ENCODE measurements at places on chromosomes 16 and 17.
A peak's percentile ranks its signal among the peaks of the same experiment; 100 is the strongest.

GRCh38 chr16:5837007-5837670, 739.5 kb upstream of the EEF2KMT start:
- no peak for DNase-seq

DNA sequence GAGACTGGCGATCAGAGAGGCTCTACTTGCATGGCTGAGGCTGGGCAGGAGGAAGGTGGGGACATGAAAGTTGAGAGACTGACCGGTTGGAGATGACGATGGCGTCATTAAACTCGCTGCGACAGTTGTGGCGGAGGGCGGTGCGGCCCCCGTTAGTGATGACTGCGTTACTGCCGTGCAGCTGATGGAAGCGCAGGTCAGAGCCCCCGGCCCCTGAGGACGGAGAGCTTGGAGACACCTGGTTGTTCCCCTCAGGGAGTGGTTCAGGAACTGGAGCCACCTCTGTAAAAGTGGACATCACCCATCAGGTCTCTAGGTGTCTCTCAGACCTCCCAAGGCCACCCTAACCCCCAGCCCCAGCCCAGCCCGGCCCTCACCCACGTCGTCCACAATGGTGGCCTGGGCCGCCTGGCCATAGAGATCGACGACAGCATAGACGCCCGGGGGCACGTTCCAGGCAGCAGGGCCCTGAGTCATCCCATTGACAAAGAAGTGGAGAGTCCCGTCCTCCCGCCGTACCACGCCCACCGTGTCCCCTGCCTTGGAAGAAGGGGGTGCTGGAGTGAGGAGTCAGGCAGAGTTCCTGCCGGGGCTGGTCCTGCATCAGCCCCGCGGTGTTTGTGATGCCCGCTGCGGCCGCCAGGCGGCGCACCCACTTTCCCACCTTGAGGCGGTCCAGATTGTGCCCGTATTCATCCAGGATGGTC, 5.3 kb downstream of the NEURL4 start:
- DNase-seq = peak; percentile 30

- DNase-seq = no peak
Observed at GRCh38 chr17:51056813-51057510, 63.7 kb downstream of the SPAG9 start.

DNA sequence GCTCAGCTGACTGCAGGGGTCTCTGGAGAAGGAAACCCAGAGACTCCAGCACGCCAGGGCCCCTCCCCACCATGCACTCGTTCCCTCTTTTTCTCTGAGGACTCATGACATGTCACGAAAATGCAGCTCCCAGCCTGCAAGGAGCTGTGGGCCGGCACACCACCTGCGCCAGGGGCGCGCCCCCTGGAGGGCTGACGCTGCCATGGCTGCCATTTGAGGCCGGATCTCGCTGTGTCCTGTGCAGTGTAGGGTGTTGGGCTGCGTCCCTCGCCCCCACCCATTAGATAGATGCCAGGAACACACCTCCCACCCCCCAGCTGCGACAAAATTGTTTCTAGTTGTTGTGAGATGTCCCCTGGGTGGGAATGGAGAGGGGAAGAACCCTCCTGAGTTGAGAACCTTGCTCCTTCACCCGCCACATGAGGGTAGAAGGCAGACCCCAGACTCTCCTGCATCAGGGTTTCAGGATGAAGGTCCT, 8.2 kb downstream of the SYNGR2 start:
- peak; percentile 40 for DNase-seq

DNA sequence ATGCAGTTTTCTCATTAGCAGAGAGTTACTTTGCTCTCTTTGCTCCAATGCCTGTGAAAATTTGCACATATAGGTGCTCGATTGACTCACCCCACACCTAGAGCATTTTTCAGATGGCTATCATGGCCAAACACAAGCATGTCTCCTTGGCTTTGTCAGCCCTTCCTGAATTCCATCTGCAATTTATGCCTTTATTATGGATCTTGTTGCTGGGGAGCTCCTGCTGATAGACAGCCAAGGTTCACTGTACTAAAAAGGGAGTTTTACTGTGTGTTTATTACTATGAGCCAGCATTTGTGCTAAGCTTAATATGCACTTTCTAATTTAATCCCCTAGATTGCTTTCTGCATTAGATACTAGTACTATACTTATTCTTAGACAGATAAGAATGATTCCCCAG, 93.3 kb downstream of the TOX3 start:
- DNase-seq = no peak

GRCh38 chr17:72471296-72471695, 350.5 kb downstream of the SOX9 start:
- DNase-seq = no peak

DNA sequence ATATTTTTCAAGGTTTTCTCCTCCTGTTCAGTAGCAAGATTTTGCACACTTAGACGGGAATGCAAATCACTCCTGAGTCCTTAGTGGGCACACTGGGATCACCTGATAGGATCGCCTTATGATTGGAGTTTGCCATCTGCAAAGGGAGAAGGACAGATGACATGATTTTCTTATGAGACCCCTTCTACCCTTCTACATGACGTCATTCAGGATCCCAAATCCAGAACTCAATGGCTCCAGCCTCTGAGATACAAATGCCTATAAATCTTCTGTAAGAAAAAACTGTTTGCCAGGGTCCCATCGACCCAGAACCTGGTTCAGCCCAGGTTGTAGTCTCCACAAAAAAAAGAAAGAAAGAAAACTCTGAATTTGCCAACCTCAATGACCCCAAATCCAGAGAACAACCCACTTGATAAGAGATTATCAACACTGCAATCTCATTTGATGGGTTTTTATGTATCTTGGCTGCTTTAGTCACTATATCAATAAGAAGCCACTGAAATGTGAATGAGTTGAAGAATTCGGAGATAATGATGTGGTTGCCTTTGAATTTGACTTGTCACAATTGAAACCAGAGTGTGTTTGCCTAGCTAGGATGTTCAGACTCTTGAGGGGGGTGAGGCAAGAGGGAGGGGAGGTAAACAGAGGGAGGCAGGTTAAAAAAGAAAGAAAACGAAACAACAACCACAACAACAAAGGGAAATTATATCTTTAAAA, 6.7 kb downstream of the ZNF423 start:
- no peak for DNase-seq

GRCh38 chr17:47660064-47660492, 10.4 kb downstream of the KPNB1 start:
- DNase-seq = no peak

DNA sequence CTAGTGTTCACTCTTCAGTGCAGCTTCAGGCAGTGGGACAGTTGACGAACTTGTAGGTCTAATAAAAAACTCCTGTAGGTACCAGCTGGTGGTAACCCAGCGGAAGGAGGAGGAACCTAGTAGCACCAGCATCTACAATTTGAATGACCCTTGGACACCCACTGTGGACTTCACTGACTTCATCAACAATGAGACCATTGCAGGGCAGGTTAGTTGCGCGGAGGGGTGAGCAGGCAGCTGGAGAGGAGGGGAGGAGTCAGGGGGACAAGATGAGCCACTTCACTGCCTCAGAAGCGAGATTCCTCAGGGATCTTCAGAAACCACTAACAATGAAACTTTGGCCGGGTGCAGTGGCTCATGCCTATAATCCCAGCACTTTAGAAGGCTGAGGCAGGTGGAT, 22.3 kb downstream of the AOC3 start:
- DNase-seq = no peak

- DNase-seq = no peak
Observed at GRCh38 chr16:81515281-81515680, 70.7 kb downstream of the CMIP start.

- no peak for DNase-seq
Observed at GRCh38 chr17:82884341-82884969, 44.6 kb upstream of the ZNF750 start.

DNA sequence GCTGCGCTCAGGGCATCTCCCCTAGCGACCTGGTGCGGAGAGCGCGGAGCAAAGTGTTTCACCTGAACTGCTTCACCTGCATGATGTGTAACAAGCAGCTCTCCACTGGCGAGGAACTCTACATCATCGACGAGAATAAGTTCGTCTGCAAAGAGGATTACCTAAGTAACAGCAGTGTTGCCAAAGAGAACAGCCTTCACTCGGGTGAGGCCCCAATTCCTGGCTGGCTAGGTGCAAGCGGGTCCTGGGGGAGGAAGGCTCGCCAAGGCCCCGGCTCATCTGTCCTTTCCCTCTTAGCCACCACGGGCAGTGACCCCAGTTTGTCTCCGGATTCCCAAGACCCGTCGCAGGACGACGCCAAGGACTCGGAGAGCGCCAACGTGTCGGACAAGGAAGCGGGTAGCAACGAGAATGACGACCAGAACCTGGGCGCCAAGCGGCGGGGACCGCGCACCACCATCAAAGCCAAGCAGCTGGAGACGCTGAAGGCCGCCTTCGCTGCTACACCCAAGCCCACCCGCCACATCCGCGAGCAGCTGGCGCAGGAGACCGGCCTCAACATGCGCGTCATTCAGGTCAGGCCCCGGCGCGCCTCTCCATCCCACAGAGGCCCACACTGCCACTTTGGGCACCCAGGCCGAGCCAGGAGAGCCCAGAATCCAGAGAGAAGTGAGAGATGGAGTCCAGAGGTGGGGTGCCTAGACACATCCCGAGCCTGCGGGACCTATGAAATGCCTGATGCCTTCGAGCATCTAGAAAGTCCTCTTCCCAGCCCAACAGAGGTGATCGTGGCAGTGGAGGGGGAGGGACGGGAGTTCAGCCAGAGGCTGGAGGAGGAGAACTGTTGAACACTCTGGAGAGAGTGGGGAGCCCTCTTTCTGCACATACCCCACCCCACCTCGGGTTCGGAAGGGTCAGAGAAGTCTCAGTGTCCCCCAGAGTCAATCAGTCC, 3.3 kb downstream of the LHX1 start:
- DNase-seq = no peak

- DNase-seq = no peak
Observed at GRCh38 chr16:55981557-55981956, 106.4 kb upstream of the CES5A start.
